Stomach (tissue), 19 donors: ENCODE measurements at places on chromosomes 7 and 10. TPM values are rescaled to one million over a fixed set of nuclear protein-coding genes. Genes with fewer than 3 reads are reported as not detected.

The NET1 gene
- polyA plus RNA-seq = 50.2 TPM

The FGFR2 gene
- 3.9 TPM for polyA plus RNA-seq

The SPDYE16 gene
- not detected for polyA plus RNA-seq

The KIF11 gene
- polyA plus RNA-seq = 2.1 TPM

The SPDYE1 gene
- not detected for polyA plus RNA-seq

The MICU1 gene
- 30.9 TPM for polyA plus RNA-seq

The OR9A2 gene
- polyA plus RNA-seq = not detected

The DRGX gene
- polyA plus RNA-seq = not detected

The SAP25 gene
- 4.7 TPM for polyA plus RNA-seq

The FRMPD2 gene
- 0.15 TPM for polyA plus RNA-seq

The CDH23 gene
- polyA plus RNA-seq = 0.31 TPM

The SGPL1 gene
- polyA plus RNA-seq = 6.0 TPM

The SPDYE18 gene
- 0.23 TPM for polyA plus RNA-seq

The SRRM3 gene
- polyA plus RNA-seq = 3.8 TPM
